Progenitor cell of endocrine pancreas (in vitro differentiated cells): ENCODE measurements at places on chromosomes 2 and 18.

GRCh38 chr18:35490894-35491699 is 6.7 kb downstream of the INO80C start:
- no peak for DNase-seq

- no peak for DNase-seq
Observed at GRCh38 chr2:134944975-134945374, 26.4 kb downstream of the CCNT2 start.

- no peak for DNase-seq
Observed at GRCh38 chr2:234290671-234291070, 206.2 kb downstream of the ARL4C start.

- DNase-seq = no peak
Observed at GRCh38 chr2:8481463-8482009, 200.3 kb upstream of the ID2 start.

DNA sequence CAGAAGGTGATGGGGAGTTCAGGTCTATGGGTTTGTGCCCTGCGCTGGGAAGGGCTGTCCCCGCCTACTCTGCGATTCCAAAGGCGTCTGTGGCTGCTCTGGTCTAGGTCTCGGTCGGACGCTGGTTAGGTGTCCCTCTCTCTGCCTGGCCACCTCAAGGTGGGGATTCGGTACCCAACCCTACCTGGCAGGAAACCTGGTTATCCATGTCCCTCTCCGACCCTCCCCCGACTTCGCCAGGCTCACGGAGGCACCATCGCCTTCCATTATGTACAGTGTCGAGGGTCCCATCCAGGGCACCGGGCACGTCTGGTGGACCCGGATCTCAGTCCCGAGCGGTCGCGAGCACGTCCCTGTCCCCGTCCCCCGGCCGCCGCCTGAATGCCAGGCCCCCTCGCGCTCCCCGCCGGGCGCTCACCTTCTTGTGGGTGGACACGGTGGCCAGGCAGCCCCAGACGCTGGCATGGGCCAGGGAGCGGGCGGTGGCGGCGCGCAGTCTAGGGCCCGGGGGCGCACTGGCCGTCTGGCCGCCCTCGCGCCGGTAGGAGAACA is 628 bp downstream of the CREG2 start:
- DNase-seq = no peak

GRCh38 chr2:195563857-195564512 is 93.0 kb upstream of the SLC39A10 start:
- DNase-seq = no peak
